ENCODE measurements at places on chromosomes 5 and 9. TPM values are rescaled to one million over a fixed set of nuclear protein-coding genes. Genes with fewer than 3 reads are reported as not detected.

Gene CTSL
- total RNA-seq, result 80.9 TPM

- no peak for DNase-seq
Observed at GRCh38 chr5:102796498-102796897, 41.4 kb downstream of the PAM start.

- no peak for DNase-seq
Observed at GRCh38 chr5:68253624-68254585, 38.3 kb downstream of the PIK3R1 start.

GRCh38 chr5:82359272-82359671 lies 81.1 kb upstream of the RPS23 start:
- no peak for DNase-seq

- no peak for DNase-seq
Observed at GRCh38 chr9:14322211-14323082, 8.5 kb upstream of the NFIB start.

DNA sequence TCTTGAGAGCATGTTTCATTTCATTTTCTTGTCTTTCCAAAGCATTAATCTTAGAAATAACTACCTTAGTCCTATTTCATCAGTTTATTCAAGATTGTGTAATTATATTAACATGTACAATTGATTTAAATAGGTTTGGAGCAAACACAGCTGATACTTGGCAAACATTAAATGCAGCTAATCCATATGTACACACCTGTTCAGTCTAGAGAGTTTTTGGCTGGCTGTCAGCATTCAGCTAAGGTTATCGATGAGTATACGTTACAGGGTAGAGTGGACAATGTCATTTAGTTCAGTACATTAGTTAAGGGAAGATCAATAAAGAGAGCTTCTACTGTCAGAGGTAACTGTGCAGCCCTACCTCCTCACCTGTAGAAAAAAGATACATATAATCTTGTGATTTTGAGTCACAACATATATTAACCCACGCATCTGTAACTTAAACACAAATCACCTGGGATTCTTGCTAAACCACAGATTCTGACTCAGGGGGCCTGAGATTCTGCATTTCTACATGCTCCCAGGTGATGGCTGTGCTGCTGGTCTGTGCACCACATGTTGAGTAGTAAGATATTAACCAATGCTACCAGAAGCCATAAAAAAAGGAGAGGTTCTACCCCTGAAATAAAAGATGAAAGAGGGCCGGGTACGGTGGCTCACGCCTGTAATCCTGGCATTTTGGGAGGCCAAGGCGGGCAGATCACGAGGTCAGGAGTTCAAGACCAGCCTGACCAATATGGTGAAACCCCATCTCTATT lies 34.1 kb upstream of the PCA3 start:
- DNase-seq, result no peak

GRCh38 chr5:172672681-172673080 lies 31.6 kb downstream of the NEURL1B start:
- DNase-seq, result no peak

Gene SPINK6
- not detected for total RNA-seq

GRCh38 chr9:6079386-6079785 lies 64.0 kb upstream of the RANBP6 start:
- DNase-seq, result no peak

- no peak for DNase-seq
Observed at GRCh38 chr9:26689041-26689440, 203.6 kb downstream of the CAAP1 start.

- DNase-seq, result no peak
Observed at GRCh38 chr9:91647371-91647770, 223.7 kb upstream of the NFIL3 start.

Gene FAM78A
- total RNA-seq, result 0.29 TPM

- DNase-seq, result no peak
Observed at GRCh38 chr5:172085738-172086137, 79.3 kb upstream of the FBXW11 start.

- no peak for DNase-seq
Observed at GRCh38 chr5:35026280-35026840, 21.4 kb downstream of the AGXT2 start.

Gene TICAM2
- total RNA-seq, result 1.2 TPM

GRCh38 chr9:122060481-122060880 lies 32.6 kb downstream of the TTLL11 start:
- DNase-seq, result no peak

DNA sequence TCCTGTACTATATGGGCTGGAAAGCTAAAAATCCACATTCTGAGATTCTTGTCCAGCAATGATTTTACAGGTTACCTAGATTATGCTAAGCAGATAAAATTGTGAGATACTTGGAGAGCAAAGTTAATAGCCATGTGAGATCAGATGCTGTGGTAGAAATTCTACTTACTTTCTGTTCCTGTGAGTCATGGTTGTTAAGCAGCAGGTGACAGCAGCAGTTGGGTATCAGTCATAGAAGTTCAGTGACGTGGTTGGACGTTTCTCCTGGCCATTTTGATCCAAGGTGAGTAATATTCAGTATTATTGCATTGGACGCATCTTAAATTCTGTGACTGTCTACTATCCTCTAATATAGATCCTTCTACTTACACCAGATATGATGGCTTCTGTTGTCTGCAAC lies 524.5 kb downstream of the TMEM38B start:
- DNase-seq, result no peak

DNA sequence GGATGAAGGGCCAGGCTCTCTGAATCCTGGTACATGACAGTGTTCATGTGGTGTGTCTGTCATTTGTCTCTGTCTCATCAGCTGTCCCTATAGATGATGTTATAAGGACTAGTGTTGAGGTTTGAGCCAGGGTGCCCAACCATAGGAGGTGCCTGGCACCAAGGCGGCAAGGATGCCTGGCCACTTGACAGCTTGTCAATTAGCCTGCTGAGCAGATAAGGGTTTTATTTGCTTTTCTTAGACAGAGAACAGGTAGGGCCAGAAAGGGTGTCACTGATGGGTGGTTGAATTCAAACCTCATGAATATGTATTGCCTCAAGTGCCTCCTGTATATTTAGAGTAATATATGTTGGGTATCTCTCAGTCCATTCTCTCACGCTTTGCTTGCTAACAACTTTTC lies 30.1 kb upstream of the AUH start:
- DNase-seq, result no peak

DNA sequence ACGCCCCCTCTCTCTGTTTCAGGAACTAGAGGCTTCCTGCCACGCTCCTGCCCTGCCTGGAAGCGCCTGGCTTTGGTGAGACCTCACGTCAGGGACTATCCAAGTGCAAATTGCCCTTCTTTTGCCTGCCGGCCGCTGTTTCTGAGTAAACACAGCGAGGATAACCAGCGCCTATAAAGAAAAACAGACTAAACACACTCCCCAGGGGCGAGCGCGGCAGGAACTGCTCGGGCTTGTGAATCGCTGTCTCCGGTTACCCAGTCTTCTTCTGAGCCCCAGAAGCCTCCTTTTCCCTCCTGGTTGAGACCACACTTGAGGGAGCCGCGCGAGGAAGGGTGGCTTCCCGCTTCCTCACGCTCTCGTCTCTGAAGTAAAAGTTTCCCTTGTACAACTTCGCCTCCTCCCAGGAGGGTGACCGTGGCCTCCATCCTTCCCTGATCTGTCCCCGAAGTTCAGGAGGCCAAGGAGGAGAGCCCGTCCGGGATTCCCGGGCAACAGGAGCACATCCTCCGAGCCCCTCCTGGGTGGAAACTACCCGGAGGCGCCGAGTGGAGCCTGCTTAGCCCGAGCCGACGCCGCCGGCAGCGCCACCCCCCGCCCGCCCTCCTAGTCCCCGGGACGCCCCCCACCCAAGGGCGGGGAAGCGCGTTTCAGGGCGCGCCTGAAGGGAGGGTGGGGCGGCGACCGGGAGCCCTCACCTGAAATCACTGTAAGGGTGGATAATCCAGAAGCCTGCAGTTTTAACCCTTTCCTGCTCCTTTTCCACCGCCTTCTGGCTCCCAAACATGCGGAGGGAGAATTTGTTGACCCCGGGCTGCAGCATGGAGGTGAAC lies 993 bp downstream of the HCN1 start:
- DNase-seq, result no peak

DNA sequence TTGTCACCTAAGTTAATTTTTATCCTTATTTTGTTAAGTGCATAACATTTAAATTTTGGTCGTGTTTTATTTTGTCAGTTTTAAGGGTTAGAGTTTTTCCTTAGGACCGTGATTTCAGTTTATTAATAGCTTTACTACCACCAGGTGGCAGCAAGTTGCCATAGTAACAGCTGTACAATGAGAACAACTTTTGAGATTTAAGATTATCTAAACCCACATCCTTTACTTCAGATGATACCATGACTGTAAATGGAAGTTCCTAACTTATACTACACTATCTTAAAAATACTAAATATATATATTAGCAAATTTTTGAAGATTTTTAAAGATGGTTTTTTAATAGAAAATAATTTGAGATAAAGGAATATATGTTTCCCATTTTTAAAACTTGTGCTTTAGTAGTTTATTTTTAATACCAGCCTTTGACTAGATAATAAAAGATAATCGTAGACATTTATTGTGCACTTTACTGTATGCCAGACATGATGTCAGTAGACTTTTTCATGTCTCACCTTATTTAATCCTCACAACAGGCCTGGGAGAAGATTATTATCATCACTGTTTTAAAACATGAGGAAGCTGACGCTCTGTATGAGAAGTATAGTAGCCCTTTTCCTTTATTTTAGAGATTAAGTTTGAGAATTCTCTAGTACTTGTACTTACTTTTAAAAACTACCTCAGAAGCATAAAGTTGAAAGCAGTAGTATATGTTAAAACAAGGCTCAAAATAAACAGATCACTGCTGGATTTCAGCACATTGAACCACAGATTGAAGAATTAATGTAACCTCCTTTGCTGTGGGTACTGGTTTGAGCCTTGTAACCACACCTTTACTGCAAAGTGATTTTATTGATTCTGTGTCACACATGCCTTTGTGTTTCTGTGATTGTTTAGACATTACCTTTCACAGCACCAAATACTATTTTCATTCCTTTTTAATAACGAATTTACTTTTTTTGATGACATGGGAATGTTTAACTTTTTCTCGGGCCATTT lies 27.5 kb downstream of the SREK1 start:
- DNase-seq, result no peak

Gene LRRC19
- total RNA-seq, result not detected

Gene TMEM232
- total RNA-seq, result 0.86 TPM

DNA sequence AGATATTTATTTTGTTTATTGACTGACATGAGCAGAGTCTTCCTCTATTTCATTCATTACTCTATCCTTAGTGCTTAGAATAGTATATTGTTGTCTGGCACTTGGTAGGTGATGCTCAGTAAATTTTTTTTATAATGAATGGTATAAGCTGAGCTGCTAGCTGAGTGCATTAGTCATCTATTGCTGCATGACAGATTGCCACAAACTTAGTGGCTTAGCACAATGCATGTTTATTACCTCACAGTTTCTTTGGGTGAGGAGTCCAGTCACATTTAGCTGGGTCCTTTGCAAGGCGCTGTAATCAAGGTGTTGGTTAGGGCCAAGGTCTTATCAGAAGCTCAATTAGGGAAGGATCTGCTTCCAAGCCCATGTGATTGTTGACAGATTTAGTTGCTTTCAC lies 23.1 kb downstream of the SMAD5 start:
- no peak for DNase-seq

DNA sequence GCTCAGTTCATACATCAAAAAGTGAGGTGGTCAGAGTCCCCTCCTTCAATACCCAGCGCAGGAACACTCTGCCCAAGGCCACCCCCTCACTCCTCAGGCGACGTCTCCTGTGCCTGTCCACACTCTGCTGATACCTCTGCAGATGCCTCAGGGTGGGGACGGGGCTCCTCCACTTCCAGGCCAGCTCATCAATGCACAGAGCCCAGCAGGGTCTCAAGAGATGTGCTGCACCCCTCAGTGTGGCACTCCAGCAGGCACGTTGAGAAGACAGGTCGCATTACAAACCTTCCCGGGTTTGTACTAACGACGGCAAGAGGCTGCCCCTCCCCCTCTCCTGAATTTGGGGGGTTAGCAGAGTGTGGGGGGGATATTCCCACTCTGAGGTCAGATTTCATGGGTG lies 128.5 kb downstream of the ZNF354C start:
- no peak for DNase-seq

Gene SPATA31C1
- 0.14 TPM for total RNA-seq

DNA sequence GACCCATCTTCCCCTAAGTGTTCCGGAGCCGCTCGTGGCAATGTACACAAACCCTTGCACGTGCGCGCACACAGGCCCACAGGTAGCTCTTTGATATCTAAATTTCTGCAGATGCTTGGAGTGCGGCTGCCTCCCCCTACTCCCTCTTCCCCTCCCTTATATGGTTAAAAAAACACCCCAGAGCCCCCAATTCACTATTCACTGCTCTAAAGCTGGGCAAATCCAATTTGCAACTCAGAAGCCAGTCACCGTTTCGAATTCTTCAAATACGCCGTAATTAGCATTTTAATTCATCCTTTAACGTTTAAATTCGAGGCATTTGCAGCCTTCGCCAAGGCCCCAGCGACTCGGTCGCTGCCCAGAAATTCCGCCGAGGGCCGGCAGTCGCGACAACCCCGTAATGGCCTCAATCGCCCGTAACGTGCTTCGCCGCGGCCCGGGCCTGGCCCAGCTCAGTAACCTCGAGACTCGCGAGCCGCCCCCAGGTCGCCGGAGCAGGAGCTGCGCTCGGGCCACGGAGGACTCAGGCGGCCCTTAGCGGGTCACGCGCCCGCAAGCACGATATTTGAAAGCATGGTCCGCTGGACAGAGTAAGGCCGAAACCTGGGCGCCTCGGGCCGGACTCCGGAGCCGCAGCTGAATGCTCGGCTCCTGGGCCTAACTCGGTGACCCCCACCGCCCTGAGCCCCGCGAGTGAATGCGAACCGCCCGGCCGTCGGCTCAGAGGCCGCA lies 1.3 kb downstream of the IRX2 start:
- no peak for DNase-seq

Gene CNTLN
- 5.6 TPM for total RNA-seq

DNA sequence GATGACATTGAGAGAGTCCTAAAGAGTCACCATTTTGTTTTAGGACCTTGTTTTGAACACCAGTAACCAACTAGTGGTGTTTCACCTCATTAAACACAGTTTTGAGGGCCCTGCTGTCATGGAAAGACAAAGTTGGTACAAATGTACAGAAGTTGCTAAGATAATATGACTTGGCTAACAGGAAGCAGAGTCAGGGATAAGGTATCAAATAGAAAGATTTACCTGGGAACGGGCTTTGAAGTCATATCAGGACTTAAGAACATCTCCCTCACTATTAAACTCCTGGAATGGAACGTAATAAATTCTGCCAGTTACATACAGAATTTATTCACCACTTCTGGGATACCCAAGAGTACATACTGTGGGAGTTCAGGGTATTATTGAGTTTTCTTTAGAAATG lies 115.6 kb downstream of the SNCAIP start:
- no peak for DNase-seq

- no peak for DNase-seq
Observed at GRCh38 chr9:134811673-134812342, 68.8 kb upstream of the FCN2 start.

- no peak for DNase-seq
Observed at GRCh38 chr5:69364414-69364813, 4.9 kb downstream of the AK6 start.

Gene RASGEF1C
- total RNA-seq, result not detected

GRCh38 chr5:160788102-160788660 lies 63.8 kb downstream of the ATP10B start:
- no peak for DNase-seq

Gene ADGRV1
- total RNA-seq, result 2.3 TPM

Gene TEK
- not detected for total RNA-seq

Gene STING1
- 17.0 TPM for total RNA-seq

Measured in epithelial cell of proximal tubule (primary cell).